NCI-H2227 treated with DMSO at 0.1 percent for 48 hours (cell line): ENCODE measurements at places on chromosomes 6 and 20.

GRCh38 chr6:52013035-52013434 is 74.4 kb downstream of the PKHD1 start:
- no peak for DNase-seq

DNA sequence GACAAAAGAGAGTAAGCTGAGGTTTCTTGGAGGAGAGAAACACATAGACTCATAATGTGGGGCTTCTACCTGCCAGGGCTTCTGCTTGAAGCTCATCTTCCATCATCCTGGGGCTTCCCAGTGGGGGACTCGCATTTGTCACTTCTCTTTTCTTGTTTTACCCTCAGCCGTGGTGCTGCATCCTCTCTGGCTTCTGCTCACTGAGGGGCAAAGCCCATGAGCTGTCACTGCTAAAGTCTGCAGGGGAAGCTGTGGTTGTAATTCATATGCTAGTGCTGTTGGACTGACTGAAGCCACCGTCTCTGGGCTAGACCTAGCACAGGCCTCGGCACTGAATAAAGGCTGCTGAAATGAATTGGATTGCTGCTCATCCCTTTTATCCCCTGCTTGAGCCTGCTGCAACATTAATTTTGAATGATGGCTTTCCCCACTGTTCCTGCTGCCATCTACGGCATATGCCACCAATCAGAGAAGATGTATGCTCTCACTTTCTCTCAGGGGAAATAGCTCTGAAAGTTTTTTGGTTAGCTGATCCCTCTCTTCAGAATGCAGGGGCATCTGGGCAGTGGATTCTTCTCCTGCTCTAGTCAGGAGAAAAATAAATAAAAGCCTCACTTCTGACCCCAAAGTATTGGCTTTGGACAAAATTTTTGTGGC is 568.4 kb upstream of the MAP3K7 start:
- no peak for DNase-seq

- no peak for DNase-seq
Observed at GRCh38 chr6:32460528-32460927, 20.8 kb downstream of the HLA-DRA start.

- no peak for DNase-seq
Observed at GRCh38 chr20:63775096-63775978, 35.8 kb downstream of the SLC2A4RG start.

- no peak for DNase-seq
Observed at GRCh38 chr20:53599044-53599362, 5.4 kb upstream of the ZNF217 start.

GRCh38 chr6:13141387-13141786 is 186.9 kb downstream of the TBC1D7 start:
- DNase-seq: no peak

DNA sequence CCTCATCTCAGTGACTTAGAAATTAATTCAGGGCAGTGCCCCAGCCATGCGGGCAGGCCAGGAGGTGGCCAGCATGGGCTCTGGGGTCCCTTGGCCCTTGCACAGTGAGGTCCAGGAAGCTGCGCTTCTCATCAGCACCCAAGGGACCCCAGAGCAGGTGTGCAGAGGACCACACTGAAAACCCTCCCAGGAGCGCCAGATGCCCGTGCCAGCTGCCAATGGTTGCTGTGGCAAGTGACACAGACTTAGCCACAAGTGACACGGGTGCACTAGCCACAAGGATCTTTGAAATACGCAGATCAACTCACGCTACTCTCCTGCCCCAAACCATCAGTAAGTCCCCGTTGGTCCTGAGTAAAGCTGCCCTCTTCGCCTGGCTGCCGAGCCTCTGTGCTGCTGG is 88.1 kb downstream of the ERMARD start:
- no peak for DNase-seq

- DNase-seq: no peak
Observed at GRCh38 chr20:17843246-17844132, 125.1 kb downstream of the SNX5 start.

GRCh38 chr20:43658069-43658722 is 8.7 kb upstream of the MYBL2 start:
- DNase-seq: peak; percentile 3

DNA sequence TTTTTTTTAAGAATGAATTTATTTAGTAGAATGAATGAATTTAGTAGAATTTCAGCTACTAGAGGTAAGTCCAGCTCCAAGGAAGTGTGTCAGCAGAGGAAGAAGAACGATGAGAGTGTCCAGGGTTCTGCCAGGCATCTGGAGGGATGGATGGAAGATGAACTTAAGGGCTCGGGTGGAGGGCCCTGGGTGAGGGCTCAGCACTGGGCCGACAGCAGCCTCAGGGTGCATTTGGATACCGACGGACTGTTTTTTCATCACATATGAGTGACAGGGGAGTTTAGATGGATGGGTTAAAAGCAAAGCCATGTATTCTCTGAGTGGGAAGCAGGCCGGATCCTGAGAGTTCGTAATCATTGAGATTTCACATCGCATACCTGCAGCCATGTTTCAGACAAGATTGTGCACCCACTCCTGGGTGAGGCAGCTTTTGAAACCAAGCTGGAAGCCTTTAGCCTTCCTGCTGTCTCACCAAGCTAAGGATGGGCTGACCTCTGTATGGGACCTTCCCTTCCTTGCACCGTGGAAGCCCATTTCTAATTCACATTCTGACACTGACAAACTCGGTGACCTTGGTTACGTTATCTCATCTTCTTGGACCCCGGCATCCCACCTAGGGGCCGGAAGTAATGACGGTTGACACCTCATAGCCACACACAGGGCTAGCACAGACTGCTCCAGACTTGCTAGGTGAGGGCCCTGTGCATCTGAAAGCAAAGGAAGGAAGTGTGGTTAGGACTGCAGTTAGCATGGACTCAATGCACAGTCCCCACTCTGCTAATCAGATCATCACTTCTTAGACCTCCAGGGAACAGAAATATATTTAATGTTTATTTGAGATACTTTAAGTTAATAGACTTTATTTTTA is 228.5 kb downstream of the SLC24A3 start:
- DNase-seq: no peak

DNA sequence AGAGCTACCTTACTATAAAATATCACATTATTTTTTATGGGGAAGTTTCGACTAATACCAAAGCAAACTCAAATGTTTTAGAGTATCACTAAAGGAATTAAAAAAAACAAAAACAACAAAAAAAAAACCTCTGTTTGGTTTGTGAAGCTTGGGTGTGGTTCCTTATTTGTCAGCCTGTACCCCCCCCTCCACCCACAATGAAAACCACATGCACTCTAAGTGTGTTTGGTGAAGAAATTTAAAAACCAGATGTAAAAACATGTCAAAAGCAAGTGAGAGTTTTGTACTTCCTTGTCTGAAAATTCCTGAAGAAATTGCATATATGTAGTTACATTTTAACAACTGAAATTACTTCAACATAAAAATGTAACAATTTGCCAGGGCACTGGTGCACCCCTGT is 3.1 kb downstream of the STK38 start:
- DNase-seq: no peak

DNA sequence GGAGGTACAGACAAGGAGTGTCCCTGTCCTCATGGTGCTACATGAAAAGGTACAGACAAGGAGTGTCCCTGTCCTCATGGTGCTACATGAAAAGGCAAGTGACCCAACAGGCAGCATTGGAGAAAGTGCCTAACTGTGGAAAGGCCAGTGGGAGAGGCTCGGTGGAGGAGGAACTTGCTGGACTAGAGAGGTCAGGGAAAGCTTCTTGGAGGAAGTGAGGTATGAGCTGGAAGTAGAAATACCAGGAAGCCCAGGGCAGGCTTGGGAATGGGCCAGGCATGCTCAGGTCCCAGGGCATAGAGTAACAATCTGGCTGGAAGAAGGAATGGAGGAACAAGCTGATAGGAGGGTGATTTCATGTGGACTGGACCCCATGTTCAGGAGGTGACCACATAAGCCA is 59.8 kb upstream of the FNDC1 start:
- no peak for DNase-seq

GRCh38 chr6:130189531-130190397 is 33.0 kb downstream of the SAMD3 start:
- DNase-seq: no peak

GRCh38 chr6:24936641-24937317 is 1.0 kb upstream of the RIPOR2 start:
- DNase-seq: no peak

DNA sequence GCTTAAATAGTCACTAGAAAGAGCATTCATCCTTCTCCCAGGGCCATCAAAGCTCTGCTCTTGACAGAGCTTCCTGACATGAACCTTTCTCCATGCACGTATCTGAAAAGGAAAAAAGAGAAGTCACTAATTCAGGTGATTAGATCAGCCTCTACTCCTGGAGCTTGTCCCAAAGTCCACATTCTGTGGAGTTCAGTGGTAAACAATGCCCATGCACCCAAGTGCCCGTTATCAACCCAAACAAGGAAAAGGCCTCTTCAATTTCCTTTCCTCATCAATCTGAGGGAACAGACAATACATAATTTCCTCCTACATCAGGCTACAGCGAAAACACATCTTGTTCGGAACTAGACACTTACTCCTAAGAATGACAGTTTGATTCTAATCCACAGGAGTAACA is 129.2 kb upstream of the PCSK2 start:
- no peak for DNase-seq

- no peak for DNase-seq
Observed at GRCh38 chr6:117927866-117928265, 20.8 kb downstream of the SLC35F1 start.

DNA sequence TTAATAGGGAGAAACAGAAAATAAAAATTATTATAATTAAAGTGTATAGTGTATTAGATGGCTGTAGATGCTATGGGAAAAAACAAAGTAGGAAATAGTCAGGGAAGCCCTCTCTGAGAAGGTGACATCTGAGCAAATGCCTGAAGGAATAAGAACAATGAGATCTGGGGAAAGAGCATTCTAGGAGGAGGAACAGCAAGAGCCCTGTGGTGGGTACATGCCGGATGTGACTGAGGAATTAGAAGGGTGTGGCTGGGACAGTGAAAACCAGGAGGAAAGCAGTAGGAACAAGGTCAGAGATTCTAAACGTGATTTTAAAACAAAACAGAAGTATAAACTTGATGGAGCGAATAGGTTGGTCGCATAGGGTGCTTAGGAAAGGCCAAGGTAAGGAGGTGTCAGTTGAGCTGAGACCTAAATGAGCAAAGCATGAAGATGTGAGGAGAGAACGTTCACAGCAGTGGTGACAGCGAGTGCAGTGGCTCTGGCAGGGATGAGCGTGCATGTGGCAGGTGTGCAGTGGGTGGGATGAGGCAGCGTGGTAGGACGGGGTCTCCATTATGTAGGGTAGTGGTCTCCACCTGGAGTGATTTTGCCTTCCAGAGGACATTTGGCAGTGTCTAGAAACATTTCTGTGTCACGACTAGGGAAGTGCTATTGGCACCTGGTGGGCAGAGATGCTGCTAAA is 97.1 kb upstream of the MRPS10 start:
- DNase-seq: no peak

DNA sequence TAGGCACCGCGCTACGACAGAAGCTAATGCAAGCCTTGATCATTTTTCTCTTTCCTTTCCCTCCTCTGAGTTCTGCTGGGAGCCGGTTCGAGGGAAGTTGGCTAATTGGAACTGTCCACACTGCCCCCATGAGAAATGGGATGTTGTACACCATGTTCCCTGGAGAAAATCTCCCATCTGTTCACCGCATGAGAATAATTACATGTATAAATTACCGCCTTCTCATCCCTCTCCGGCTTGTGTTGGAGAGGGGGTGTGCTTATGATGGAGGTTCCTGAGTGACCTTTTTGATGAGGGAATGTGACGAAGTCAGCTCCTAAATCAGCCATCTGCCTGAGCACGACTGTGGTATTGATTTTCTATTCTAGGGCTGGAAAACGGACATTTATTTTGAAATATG is 320.2 kb upstream of the SULF2 start:
- DNase-seq: peak; percentile 45

GRCh38 chr6:82893889-82894652 is 171.6 kb downstream of the UBE3D start:
- DNase-seq: peak; percentile 13
